Natural killer cell (primary cell): ENCODE measurements at places on chromosomes 6 and 20. TPM values are rescaled to one million over a fixed set of nuclear protein-coding genes. Genes with fewer than 3 reads are reported as not detected.

DNA sequence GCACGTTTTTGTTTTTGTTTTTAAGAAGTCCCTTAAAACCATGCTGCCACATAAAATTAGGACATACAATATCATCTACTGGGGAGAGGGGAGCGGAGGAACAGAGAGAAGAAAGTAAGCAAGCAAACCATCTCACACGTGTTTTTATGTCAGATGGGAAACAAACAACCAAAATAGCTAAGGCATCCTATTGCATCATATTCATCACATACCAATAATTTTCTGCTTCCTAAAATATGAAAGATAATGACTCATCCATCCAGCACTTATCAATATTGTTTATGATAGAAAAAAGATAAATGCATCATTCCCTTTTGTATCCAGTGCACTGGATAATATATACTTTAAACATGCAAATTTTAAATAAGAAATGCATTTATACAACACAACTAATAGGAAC, 329.6 kb downstream of the RNGTT start:
- DNase-seq: no peak

GRCh38 chr6:73860303-73860702, 164.3 kb downstream of the CD109 start:
- DNase-seq: no peak

DNA sequence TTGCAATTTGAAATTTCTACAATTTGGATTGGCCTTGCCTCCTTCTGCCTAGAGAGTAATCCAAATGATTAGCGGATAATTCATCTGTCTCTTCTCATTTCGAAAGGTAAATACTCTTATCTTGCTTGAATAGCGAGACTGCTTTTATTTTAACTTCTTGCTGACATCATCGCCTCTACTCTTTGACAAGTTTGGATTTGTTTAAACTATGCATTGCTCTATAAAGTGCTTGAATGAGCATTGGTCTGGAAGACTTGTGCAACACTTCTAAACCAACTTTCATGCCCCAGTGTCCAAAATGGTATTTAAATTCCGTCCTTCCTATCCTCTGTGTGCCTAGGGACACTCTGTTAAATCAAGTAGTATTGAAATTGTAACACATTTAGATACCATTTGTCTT, 384.1 kb upstream of the SLC35B3 start:
- no peak for DNase-seq

- DNase-seq: no peak
Observed at GRCh38 chr20:7090811-7091210, 323.3 kb downstream of the BMP2 start.

DNA sequence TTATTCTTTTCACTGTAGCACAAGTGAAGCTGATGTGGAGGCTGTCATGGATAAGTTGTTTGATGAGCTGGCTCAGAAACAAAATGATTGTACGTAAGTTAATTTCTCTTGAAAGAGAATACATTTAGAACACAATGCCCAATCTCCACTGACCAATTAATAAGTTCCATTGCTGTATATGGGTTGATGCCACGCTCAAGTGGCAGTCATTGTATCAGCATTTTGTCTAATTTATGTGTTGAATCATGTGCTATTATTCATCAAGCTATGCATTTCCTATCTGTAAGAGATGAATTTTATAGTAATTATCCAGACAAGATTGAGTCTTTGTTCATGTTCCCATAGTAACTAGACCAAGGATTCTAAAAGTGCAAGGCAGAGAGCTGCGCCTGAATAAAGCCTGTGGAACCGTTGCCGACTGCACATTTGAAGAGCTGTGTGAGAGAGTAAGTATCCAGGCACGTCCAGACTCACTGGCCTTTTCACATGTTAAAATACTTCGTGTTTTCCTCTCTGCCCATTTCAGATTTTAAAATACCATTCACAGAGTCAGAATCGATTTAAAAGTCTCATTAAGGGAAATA, 83.8 kb upstream of the FOXO3 start:
- no peak for DNase-seq

Gene INSM1
- not detected for total RNA-seq

DNA sequence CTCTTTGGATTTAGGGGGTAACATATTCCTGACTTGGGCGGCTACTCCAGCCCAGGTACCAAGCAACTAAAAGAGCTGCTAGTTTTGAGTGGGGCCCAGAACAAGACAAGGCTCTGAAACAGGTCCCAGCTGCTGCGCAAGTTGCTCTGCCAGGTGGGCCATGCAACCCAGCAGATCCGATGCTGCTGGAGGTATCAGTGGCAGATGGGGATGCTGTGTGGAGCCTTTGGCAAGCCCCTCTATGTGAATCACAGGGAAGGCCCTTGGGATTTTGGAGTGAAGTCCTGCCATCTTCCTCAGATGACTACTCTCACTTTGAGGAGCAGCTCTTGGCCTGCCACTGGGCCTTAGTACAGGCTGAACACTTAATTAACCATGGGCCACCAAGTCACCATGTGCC, 43.7 kb upstream of the VSX1 start:
- no peak for DNase-seq

Gene CAP2
- total RNA-seq: not detected

Gene BCAS4
- 7.7 TPM for total RNA-seq

- no peak for DNase-seq
Observed at GRCh38 chr6:37636801-37637561, 60.7 kb downstream of the MDGA1 start.

Gene RFX6
- total RNA-seq: not detected

GRCh38 chr6:110491644-110492317, 15.4 kb upstream of the SLC22A16 start:
- no peak for DNase-seq

Gene FITM2
- 3.9 TPM for total RNA-seq

- no peak for DNase-seq
Observed at GRCh38 chr6:152671171-152671570, 26.5 kb upstream of the MYCT1 start.

- DNase-seq: peak; percentile 61
Observed at GRCh38 chr6:117548797-117549301, 53.5 kb downstream of the GOPC start.

Gene HTR1E
- not detected for total RNA-seq

- DNase-seq: no peak
Observed at GRCh38 chr6:163206196-163206595, 208.3 kb upstream of the QKI start.

Gene BPIFB4
- total RNA-seq: not detected

GRCh38 chr20:4043796-4044195, 28.4 kb upstream of the RNF24 start:
- DNase-seq: no peak

- no peak for DNase-seq
Observed at GRCh38 chr6:32792901-32793435, 23.8 kb downstream of the HLA-DOB start.

DNA sequence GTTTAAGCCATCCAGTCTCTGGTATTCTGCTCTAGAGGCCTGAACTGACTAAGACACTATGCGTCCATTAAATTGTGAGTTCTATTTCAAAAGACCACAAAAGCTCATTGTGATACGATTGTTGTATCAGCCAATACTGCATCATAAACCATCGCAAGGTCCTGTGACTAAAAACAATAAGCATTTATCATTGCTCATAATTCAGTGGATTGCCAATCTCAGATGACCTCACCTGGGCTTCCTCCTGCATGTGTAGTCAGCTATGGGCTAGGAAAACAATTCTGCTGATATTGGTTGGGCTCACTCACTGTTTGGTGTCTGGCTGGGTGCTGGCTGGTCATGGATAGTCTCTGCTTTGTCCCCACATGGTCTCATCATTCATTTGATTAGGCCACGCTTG, 592.7 kb upstream of the BTBD3 start:
- no peak for DNase-seq

- peak; percentile 73 for DNase-seq
Observed at GRCh38 chr6:5851261-5851757, 155.4 kb downstream of the NRN1 start.

GRCh38 chr20:24894967-24895366, 54.1 kb upstream of the CST7 start:
- DNase-seq: no peak

DNA sequence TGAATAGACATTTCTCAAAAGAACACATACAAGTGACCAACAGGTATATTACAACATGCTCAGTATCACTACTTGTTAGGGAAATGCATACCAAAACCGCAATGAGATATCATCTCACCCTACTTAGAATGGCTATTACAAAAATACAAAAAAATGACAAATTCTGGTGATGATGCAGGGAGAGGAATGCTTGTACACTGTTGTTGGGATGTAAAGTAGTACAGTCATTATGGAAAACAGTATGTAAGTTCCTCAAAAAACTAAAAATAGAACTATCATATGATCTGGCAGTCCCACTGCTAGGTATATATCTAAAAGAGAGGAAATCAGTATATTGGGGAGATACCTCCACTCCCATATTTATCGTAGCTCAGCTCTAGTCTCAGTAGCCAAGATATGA, 10.9 kb upstream of the SLC17A5 start:
- DNase-seq: no peak

DNA sequence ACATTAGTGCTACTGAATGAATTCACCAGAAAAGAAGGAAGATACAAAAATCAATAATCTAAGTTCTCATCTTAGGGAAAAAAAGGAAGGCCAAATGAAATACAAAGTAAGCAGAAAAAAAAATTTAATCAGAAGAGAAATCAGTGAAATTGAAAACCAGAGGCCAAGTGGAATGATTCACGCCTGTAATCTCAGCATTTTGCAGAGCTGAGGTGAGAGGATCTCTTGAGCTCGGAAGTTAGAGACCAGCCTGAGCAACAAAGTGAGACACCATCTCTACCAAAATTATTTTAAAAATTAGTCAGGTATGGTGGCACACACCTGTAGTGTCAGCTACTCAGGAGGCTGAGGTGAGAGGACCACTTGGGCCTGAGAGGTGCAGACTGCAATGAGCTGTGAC, 21.2 kb upstream of the ASF1A start:
- no peak for DNase-seq

Gene NKAIN2
- total RNA-seq: not detected

- DNase-seq: no peak
Observed at GRCh38 chr20:61042506-61043385, 209.3 kb upstream of the CDH4 start.

Gene PACSIN1
- 2.2 TPM for total RNA-seq

DNA sequence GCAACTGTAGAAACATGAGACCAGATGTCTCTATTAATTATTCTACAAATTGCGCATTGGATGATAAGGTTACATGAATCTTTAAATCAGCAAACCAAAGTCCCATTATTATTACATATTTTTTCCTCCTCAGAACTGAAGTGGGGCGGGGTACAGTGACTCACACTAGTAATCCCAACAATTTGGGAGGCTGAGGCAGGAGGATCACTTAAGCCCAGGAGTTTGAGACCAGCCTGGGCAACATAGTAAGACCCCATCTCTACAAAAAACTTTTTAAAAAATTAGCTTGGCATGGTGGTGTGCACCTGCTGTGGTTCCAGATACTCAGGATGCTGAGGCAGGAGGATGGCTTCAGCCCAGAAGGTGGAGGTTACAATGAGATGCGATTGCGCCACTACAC, 29.0 kb downstream of the HFE start:
- no peak for DNase-seq

- no peak for DNase-seq
Observed at GRCh38 chr6:5058254-5058653, 26.9 kb upstream of the PPP1R3G start.

DNA sequence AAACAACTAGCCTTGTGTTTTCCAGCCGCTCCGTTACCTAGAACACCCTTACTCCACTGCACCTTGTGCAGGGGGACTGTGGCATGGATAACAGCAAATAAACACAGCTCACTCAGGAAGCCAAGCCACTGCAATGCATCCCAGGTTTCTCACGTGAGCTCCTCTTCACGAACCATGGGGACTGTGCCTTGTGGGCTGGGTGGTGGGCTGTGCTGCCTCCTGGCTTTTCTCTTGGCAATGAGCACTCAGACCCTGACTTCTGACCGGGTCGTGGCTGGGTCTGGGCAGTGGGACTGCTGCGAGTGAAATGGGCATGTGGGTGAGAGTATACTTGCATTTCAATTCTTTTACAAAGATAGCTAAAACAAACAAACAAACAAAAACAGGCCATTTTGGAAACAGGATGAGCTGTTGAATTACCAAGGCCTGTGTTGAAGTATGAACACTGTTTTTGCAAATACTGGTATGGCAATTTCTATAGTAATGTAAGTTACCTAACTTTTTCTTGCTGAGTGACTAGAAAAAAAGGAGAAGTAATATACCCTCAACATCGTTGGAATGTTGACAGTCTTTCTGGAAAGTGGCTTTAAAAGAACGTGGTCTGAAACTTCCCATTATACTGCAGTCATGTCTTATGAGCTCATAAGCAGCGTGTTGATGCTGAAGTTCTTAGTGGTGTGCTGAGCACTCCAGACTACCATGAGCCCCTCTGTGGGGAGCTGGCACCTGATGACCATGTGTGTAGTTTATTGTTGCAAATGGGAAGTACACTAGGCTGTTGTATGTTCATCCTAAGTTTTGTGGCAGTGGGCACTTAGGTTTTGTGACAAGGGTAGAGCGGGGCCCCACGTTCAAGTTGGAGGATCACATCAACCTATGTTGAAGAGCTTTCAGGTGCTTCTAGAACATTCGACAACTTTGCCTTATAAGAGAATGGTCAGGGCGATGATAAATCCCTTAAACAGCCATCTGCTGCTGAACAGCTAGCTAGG, 120.4 kb downstream of the ARMC2 start:
- no peak for DNase-seq

DNA sequence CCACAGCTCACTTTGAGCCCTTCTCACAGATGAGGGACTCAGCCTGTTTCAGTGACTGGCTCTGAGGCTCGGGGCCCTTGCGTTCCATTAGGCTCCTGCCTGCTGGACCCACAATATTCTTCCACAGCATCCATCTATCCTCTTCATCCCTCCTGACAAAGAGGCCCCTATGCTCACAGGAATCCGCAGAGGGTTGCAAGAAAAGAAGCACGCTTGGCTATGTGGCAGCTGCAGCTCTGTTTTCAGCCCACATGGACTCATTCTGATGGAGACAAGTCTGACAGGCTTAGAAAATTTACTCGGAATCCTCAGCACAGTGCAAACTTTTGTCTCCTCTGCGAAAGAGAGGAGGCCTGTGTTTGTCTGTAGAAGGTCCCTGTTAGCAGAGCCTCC, 207.5 kb downstream of the SYNDIG1 start:
- no peak for DNase-seq

GRCh38 chr20:3406481-3407039, 909 bp downstream of the DNAAF9 start:
- DNase-seq: peak; percentile 51

DNA sequence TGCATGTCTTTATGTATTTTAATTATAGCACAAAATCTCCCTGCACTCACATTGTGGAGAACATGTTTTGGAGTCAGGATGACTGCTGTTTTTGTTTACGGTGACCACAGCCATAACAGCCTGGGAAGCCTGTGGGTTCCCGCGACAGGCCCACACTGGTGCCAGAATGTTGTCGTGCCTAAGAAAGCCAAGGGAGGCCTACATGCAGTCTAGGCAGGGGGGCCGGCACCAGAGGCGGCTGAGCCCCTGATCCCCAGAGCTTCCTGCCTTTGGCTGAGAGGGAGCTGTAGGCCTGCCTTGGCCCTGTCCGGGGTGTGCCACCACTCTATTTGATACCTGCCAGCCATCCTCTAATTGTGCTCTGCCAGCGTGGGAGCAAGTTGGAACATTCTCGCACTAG, 46.7 kb downstream of the TBC1D7 start:
- no peak for DNase-seq

GRCh38 chr6:108250240-108250866, 10.5 kb downstream of the SNX3 start:
- DNase-seq: peak; percentile 42

Gene NFKBIL1
- total RNA-seq: 10.7 TPM

Gene APOBEC2
- total RNA-seq: not detected

- DNase-seq: no peak
Observed at GRCh38 chr6:5205877-5206850, 54.6 kb downstream of the LYRM4 start.

GRCh38 chr6:138396709-138397108, 7.3 kb upstream of the HEBP2 start:
- DNase-seq: no peak
